ENCODE measurements at places on chromosomes 1 and 21.

DNA sequence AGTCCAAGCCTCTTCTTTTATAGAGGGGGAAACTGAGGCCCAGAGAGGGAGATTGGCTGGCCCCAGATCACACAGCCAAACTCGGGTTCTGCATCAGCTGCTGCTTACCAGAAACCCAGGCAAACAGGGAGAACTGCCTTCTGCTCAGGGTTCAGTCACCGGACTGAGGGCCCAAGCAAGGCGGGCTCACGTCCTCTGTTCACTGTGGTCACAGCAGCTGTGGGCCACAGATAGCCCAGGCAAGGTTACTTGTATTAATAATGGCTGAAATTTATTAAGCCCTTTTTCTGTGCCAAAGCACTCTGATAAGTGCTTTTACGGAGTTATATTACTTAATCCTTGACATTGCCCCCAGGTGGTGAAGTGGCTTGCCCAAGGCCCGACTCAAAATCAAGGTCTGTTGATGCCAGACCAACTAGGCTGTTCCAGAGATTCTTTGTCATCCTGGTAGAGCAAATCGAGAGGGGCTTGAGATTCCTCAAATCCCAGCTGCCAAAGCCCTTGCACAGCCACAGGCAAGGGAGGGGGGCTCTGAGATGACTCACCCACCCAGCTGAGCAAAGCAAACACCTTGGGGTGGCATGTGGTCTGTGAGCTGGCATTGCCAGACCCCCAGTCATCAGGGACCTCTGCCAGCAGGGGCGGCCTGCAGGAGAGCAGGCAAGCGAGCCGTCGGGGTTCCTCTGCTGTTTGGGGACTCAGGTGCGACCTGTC lies 36.5 kb downstream of the EPHB2 start:
- peak; percentile 83 for DNase-seq

GRCh38 chr1:221849897-221850296 lies 108.0 kb upstream of the DUSP10 start:
- DNase-seq: no peak

DNA sequence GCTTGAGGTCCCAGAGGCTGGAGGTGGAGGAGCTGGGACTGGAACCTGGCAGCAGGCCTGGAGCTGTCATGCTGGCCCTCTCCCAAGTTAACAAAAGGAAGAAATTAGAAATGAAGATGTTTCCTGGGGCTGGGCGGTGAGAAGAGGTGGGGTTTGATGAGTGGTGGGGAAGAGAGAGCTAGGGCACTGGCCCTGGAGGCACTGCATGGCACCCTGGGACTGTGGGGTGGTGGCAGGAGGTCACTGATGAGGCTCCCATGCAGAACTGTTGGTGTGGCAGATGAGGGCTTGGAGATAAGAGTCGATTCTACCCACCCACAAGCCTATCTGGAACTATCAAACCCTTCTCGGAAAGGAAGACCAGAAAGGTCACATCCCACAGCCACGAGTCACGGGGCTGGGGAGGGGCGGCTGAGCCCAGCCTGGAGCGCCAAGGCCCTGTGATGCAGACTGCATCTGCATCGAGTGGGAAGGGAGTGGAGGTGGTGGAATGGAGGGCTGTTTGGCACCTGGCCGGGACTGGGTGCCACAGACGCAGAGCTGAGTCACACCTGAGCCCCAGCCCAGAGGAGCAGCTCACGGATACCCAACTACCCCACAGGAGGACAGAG lies 29.4 kb downstream of the MRPL37 start:
- peak; percentile 71 for DNase-seq

GRCh38 chr1:84488107-84488506 lies 9.0 kb downstream of the RPF1 start:
- no peak for DNase-seq

- no peak for DNase-seq
Observed at GRCh38 chr1:244337839-244338238, 113.9 kb downstream of the ADSS2 start.

- peak; percentile 64 for DNase-seq
Observed at GRCh38 chr1:8439015-8439702, 121.2 kb downstream of the SLC45A1 start.

DNA sequence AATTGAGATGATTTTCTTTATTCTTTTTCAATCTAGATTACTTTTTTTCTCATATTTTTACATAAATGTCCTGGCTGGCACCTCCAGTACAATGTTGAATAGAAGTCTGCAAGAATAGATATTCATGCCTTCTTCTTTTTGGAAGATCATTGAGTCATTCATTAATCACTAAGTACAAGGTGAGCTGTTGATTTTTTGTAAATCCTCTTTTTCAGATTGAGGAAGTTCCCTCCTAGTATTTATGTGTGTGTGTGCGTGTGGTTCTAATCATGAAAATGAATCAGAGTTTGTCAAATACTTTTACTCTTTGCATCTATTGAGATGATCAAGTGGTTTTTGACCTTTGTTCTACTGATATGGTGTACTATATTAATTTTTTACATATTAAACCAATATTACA lies 859.3 kb downstream of the KCNT2 start:
- no peak for DNase-seq

GRCh38 chr1:196649990-196650389 lies 1.9 kb upstream of the CFH start:
- DNase-seq: no peak

DNA sequence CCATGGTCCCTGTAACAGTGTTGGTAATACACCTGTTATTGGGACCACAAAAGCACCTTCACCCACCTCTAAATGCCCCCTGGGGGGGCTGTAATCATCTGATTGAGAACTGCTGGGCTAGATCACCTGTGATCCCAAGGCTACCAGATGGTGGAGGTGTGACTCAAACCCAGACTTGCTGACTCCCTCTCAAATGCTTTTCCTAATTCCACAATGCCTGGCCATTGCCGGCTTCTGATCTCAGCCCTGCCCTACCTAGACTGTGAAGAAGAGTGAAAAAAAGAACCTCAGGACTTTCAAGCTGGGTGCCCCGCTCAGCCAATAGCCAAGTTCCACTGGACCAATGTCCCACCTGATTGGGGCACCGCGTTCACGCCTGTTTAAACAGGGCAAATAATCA lies 9.6 kb downstream of the TMEM9 start:
- no peak for DNase-seq
